Adipocyte (in vitro differentiated cells): ENCODE measurements at places on chromosomes 7 and 10.

DNA sequence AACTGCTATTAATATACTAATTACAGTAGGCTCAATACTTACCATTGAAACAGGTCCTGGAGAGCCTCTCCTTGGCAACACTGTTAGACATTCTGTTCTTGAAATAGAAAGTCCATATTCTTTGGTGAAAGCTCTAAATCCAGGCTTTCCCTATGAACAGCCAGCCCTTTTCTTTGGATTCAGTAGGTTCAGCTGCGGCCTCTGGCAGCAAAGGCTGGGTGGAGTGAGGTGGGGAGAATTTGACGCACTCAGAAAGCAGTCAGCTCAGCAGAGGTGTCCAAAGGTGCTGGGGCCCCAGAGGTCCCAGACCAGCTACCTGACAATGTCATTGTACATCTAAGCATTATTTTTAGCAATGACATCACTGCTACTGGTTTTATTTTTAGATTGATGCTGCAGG is 146.1 kb downstream of the GRK5 start:
- no peak for DNase-seq

DNA sequence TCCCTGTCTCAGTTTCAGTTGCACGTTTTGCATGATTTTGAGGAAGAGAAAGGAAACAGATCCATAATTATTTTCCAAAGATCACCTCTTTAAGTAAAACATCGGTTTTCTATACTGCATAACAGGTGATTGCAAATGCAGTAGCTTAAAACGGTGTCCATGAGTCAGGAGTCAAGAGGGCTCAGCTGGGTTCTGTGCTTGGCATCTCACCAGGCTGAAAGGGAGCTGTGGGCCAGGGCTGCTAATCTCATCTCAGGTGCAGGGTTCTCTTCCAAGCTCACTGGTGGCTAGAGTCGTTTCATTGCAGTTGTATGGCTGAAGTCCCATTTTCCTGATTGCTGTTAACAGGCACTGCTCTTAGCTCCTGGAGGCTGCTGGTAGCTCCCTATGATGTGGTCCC is 57.0 kb upstream of the PRKCQ start:
- no peak for DNase-seq

- no peak for DNase-seq
Observed at GRCh38 chr7:142001163-142001874, 5.6 kb downstream of the MGAM start.

DNA sequence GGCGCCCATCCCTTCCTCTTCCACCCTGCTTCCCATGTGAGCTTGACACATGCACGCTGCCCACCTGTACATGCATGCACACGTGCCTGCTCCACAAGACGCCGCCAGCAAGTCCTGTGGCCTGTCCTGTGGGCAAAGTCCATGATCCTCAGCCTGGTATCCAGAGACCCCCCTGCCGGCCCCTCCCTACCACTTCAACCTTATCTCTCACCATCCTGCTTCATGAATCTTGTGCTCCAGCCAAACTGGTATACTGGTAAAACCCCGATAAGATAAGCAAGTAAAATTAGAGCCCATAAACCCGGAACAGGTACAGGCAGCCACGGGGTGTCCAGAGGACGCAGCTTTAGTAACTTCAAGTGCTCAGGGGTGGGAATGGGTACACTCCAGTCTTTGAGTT is 11.8 kb upstream of the TBXAS1 start:
- DNase-seq: no peak
